ENCODE measurements at places on chromosomes 7 and 10.

DNA sequence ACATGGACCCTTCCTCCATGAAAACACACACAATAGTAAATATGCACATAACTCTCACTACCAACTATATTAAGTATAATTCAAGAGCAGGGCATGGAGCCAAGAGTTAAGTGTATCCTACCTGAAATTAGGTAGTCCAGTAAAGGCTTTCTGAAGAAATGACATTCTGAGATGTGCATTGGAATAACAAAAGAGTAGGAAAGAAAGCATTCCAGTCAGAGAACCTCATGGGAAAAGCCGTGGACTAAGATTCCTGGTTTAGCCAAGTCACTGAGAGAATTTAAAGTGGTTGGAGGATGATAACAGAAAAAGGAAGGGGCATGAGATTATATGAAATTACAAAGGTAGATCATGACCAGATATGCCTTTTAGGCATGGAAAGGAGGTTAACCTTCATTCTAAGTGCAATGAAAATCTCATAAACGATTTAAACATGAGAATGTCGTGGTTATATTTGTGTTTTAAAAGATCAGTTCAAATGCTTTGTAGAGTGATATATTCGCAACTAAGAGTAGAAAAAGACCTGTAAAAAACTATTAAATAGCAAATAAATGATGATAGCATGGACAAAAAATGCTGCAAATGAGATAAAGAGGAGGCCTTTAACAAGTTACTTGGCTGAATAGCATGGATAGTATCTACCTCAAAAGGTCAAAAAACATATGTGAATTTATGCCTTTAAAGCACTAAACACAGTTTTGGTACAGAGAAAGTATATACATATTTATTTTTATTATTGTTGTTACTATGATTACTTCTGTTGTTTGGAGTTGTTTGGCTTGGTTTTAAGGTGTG lies 767.4 kb upstream of the GHITM start:
- DNase-seq, result no peak

DNA sequence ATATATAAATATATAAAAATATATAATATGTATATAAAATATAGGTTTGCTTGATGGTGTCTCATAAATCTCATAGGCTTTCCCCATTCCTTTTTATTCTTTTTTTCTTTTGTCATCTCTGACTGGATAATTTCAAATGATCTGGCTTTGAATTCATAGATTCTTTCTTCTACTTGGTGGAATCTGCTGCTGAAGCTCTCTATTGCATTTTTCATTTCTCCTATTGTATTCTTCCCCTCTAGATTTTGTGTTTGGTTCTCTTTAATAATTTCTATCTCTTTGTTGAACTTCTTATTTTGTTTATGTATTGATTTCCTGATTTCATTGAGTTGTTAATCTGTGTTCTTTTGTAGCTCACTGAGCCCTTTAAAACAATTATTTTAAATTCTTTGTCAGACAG lies 629.4 kb downstream of the GALNT17 start:
- DNase-seq, result no peak

DNA sequence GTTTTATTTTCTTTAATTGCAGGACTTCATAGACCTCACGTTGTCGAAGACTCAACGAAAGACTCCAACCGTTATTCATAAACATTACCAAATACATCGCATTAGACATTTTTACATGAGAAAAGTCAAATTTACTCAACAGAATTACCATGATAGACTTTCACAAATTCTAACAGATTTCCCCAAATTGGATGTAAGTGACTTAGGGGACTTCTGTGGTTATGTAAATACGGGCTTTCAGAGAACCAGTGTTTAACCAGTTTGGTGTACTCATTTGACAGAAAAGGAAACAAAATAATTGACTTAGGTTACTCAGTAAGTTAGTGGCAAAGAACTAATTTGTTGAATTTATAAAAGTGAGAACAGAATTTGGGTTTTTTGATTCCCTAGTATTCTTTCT lies 4.2 kb downstream of the GTPBP4 start:
- no peak for DNase-seq

GRCh38 chr7:141272417-141272816 lies 198.6 kb downstream of the TMEM178B start:
- no peak for DNase-seq

DNA sequence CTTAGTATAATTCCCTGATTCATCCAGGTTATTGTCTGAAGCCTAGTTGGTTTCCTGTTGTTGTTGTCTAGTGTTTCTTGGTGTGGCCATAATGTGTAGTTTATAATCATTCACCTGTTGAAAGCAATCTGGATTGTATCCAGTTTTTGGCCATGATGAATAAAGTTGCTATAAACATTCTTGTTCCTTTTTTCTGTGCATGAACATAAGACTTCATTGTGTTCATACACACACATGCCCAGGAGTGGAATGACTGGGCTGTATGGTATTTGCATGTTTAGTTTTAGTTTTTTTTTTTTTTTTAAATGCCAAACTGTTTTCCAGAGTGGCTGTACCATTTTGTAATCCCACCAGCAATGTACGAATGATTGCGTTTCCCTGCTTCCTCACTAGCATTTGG lies 349.8 kb downstream of the SDK1 start:
- no peak for DNase-seq

DNA sequence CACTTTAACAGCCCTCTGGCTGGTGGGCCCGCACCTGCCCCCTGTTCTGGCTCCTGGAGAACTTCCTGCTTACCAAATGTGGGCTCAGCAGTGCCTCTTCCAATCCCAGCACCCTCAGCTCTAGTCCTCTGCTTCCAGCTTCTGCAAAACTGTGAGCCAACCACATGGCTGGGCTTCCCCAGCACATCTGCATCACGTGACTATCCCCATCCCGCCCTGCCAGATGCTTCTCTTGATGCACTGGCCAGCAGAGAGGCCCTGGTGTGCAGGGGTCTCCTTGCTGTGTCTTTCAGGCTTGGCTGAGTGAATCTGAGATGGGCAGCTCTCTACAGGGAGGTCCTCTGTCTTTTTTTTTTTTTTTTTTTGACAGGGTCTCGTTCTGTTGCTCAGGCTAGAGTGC lies 43.8 kb upstream of the DMBT1 start:
- no peak for DNase-seq

DNA sequence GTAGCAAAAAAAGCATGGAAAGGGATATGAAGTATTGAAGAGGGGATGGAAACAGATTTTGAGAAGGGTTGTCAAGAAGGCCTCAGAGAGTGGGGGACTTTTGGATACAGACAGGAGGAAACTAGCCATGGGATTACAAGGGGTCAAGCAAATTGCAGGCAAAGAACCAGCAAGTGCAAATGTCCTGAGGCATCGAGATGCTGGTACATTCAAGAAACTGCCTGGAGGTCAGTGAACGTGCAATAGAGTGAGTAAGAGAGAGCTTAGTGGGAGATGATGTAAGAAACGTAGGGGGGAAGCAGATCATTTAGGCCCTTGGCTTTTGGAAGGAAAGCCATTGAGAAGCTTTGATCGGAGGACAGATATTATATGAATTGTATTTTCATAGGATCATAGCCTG lies 227.4 kb upstream of the AGK start:
- no peak for DNase-seq

DNA sequence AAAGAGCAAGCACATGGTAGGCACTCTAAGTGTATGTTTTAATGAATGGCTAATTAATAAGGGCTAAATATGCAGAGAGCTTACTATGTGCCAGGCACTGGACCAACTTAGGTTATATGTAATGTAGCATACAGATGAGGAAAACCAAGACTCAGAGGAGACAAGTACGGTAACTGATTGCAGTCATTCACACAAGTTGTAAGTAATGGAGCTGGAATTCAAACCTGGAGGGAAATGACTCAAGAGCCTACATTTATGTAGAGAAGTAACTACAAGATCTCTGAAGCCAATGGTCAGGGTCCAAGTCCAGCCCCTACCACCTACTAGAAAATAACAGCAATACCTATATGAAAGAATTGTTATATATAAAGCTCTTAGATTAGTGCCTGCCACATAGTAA lies 97.3 kb upstream of the KCNIP2 start:
- DNase-seq, result no peak

DNA sequence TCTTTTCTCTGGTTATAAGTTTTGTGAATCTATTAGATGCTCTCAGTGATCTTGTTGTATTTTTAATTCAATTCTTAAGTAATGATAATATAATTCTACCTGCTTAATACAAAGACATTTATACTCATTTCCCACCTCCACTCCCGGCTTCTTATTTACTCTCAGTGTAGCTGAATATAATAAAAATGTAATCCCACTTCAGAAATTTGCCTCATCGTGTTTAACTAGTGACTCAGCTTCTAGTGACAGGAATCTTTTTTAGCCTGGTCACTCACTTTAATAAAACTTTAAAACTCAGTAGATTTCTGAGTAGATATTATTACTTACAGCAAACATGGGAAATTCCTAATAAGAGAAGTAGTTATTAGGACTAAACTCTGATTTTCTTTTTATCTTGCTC lies 1506.2 kb upstream of the LRRTM3 start:
- no peak for DNase-seq

GRCh38 chr10:105834261-105835059 lies 1193.4 kb downstream of the SORCS3 start:
- DNase-seq, result no peak

DNA sequence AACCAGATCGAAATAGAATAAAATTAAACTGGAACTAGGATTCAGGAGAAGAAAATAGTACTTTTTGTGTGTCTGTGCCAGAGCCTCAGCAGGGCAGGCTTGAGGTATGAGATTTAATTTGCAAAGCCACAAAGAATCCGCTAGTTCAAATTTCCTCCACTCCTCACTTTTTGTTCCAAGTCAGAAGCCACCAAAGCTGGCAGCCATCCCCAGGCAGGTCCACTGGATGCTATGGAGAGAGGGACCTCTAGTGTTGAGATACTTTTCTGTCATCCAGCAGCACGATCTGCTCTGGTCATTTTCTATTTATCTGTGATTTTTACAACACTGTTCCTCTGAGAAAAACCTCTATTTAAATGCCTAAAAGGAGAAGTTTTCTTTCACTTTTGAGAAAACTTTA lies 147.9 kb upstream of the FRMD4A start:
- DNase-seq, result peak; percentile 10

DNA sequence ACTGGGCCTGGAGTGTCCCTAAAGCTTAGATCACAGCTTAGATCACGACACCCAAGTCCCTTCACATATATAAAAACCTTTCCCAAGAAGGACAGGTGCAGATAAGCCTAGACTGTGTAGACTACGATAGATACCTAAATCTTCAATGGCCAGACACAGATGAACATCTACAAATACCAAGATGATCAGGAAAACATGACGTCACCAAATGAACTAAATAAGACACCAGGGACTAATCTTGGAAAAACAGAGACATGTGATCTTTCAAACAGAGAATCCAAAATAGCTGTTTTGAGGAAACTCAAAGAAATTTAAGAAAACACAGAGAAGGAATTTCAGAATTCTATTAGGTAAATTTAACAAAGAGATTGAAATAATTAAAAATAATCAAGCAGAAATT lies 1082.6 kb upstream of the PHF14 start:
- no peak for DNase-seq

DNA sequence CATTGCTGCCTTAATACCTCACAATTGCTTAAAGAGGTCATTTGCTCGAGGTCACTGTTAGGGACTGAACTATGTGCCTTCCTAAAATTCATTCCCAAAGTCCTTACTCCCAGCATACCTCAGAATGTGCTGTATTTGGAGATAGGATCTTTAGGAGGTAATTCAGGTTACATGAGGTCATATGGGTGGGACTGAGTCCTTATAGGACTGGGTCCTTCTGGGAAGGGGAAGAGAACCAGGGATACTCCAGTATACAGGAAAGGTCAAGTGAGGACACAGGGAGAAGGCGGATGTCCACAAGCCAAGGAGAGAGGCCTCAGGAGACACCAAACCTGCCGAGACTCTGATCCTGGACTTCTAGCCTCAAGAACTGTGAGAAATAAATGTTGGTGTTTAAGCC lies 253.3 kb downstream of the PRPF18 start:
- DNase-seq, result no peak

DNA sequence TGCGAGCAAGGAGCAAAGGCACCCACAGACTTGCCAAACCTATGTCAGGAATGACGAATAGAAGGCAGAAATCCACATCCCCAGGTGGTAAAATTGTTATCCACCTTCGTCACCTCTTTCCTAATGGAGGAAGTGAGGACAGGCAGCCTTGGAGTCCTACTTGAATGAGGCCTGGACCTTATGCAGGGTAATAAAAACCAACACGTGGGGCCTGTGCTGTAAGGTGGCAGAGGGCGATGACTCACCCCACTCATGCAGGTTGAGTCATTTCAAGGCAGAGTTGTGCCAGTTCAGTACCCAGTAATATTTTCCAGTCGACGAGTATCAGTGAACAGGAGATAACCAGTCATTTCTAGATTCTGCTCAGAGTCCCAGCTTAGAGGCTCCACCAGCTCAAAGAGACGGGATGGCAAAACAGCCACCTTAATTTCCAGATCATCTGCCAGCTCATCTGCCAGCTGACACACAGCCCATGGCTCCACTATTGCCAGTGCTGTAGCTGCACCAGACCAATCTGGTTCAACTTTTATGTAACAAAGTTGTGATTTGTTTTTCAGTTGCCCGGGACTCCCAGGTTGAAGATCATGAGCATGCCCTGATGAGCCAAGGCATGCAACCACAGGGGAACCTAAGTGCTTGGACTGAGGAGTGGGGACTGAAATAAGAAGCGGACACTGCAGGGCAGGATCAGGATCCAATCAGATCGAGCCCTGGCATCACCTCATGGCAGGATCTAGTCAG lies 176.2 kb upstream of the ITGB1 start:
- peak; percentile 98 for DNase-seq

GRCh38 chr7:102983602-102984001 lies 70.8 kb downstream of the LRRC17 start:
- DNase-seq, result no peak

DNA sequence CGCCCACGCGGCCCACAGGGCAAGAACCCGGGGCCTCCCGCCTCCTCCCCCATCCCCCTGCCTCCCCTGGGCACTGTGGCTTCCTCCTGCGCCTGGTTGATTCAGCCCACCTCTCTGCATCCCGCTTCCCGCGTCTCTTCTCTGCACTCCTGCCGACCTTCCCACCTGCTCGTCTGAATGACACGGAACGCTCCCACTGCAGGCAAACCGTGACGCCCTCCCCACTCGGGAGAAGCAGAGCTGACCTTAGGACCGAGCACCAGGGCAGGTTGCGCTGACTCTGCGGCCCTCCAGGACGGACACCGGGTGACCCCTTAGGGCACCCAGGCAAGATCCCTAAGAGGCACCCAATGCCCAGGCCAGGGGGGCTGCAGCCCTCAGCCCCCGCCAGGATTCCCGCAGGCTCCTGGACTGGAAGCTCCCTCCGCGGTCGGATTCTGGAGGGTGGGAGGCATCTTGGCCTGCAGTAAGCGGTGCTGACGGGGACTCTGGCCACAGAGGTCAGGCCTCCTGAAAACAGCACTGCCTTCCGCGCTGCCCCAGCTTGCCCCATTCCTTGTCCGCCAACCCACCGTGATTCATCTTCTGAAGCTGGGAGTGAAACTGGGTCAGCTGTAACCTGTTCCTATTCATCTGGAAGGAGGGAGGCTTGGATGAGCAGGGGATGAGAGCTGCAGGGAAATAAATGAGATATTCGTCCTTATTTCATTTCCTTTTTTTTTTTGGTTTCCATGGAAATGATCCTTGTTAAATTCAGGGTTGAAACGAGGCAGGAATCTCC lies 990 bp downstream of the CALML3 start:
- no peak for DNase-seq
